ENCODE measurements at places on chromosomes 2 and 18.

DNA sequence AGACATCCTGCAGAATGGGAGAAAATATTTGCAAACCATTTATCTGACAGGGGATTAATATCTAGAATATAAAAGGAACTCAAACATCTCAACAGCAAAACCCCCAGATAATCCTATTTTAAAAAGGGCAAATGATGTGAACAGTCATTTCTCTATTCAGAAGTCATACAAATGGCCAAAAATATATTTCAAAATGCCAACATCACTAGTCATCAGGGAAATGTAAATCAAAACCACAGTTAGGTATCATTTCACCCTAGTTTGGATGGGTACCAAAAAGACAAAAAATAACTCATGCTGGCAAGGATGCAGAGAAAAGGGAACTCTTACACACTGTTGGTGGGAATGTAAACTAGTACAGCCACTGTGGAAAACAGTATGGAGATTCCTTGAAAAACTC, 70.0 kb downstream of the TBR1 start:
- no peak for DNase-seq

DNA sequence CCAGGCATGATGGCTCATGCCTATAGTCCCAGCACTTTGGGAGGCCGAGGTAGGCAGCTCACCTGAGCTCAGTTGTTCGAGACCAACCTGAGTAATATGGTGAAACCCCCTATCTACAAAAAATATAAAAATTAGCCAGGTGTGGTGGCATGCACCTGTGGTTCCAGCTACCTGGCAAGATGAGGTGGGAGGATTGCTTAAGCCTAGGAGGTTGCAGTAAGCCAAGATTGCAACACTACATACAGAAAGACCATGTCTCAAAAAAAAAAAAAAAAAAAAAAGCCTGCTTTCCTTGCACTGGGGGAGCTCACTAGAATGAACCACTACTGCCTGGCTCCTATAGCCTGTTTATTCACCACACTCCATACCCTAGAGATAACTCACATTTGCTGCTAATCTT, 7.4 kb upstream of the MAT2A start:
- DNase-seq, result no peak

DNA sequence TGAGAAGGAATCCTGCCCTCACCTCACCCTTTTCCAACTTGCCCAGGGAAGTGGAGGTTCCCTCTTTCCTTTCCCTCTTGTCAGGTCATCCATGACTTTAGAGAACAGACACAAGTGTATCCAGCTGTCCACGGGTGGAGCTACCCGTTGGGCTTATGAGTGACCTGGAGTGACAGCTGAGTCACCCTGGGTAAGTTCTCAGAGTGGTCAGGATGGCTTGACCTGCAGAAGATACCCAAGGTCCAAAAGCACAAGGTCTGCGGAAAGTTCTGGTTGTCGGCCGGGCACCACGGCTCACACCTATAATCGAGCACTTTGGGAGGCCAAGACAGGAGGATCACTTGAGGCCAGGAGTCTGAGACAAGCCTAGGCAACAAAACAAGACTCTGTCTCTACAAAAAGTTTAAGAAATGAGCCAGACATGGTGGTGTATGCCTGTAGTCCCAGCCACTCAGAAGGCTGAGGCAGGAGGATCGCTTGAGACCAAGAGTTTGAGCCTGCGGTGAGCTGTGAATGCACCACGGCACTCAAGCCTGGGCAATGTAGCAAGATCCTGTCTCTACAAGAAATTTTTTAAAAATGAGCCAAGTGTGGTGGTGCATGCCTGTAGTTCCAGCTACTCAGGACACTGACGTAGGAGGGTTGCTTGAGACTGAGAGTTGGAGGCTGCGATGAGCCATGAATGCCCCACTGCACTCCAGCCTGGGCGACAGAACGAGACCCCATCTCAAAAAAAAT, 14.0 kb upstream of the CNDP1 start:
- DNase-seq, result no peak

DNA sequence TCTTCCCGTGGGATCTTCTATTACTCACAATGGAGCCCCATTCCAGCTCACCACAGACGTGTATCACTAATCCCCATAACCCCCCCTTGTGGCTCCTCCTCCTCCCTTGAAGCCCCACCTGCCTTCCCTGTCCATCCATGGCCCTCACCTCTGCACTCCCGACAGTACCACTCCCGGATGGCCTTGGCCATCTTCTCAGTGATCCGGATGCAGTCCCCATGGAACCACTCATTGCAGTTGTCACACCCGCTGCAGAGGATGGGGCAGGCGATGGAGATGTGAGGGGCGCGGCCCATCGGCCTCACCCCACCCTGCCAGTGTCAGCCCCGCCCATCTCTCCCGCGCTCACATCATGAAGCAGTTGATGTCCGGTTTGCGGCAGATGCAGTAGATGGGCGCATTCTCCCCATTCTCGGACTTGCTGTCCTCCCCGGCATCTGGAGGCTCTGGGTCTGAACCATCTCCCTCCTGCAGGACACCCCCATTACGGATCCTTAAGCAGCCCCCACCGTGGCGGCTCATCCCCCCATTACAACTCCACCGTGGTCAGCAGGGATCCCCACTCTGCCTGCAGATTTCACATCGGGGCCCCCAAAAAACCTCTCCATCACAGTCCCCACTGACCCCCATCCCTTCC, 983 bp downstream of the CXXC1 start:
- no peak for DNase-seq

DNA sequence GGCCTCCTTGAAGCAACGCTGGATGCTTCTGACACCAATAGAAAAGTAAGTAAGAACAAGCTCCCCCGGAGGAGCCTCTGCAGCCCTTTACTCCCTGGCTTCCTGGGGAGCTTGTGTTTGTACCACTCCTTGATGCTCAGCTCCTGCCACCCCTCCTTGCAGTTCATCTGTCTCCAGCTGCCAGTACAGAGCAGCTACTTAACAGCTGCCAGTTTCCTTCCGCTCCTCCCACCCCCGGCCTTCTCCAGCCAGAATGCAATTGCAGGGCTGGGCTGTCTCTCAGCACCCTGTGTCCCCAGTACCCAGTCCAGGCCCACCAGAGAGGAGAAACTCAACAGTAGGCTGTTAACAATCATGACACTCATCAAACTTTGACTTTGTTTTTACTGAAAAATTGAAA, 109.4 kb downstream of the AOX1 start:
- no peak for DNase-seq

- peak; percentile 34 for DNase-seq
Measured at GRCh38 chr2:216057688-216058193, 23.9 kb downstream of the PECR start.

DNA sequence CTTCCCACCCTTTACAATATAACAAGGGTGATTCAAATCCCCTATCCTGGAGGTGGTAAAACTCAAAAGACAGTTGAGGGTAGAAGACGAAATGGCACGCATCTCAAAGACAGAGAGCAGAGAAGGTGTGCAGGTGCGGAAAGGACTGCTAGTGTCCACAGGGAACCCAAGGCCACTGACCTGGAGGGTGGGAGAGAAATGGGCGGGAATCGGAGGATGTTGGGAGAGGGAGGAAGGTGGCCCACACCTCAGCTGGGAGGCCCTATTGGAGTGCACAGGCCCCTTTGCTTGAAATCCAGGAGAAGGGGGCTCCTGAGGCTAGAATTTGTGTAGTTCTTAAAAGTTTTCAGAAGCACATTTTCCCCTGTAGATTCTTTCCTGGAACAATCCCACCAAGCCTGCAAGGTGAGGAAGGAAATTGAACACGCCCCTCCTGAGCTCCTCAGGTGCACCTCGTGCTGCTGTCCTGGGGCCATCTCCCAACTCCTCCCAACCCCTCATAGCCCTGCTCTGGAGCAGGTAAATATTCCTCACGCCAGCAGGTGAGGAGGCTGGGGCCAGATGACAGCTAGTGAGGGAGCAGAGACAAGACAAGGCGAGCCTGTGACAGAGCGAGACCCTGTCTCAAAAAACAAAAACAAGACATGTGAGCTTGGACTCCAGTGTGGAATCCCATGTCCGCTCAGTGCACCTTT, 99.3 kb downstream of the MCFD2 start:
- DNase-seq, result no peak

DNA sequence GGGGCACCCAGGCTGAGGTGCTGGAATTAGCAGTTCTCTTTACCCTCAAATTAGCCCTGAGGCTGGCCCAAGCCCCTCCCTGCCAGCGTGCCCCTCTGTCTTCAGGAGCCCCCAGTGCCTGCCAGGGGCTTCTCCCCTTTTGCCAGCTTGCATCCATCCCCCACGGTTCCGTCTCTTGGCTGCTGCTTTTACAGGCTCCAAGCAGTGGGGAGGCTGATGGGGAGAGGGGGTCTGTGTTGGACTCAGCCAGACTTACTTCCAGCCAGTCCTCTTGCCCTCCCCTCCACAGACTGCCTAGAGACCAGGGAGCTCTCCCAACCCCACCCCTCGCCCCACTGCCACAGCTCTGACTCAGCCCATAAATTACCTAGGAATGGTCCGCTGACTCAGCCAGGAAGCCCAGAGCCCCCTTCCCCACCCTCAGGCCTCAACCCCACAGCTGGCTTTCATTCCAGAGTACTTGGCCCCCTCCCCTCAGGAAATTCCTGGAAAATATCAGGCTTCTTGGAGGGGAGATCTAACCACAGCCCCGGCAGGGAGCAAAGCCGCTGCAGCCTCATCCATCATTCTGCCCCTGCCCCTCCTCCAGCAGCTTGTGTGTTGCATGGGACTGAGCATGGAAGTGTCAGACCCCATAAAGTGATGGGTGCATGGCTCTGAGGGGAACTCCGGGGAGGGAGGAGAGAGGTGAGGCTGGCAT, 184.6 kb downstream of the ZFP36L2 start:
- DNase-seq, result no peak

- no peak for DNase-seq
Measured at GRCh38 chr18:3442919-3443318, 7.1 kb upstream of the TGIF1 start.

GRCh38 chr2:14363137-14363536, 269.4 kb upstream of the LRATD1 start:
- DNase-seq, result no peak

- no peak for DNase-seq
Measured at GRCh38 chr2:30233271-30234009, 2.1 kb downstream of the LBH start.

DNA sequence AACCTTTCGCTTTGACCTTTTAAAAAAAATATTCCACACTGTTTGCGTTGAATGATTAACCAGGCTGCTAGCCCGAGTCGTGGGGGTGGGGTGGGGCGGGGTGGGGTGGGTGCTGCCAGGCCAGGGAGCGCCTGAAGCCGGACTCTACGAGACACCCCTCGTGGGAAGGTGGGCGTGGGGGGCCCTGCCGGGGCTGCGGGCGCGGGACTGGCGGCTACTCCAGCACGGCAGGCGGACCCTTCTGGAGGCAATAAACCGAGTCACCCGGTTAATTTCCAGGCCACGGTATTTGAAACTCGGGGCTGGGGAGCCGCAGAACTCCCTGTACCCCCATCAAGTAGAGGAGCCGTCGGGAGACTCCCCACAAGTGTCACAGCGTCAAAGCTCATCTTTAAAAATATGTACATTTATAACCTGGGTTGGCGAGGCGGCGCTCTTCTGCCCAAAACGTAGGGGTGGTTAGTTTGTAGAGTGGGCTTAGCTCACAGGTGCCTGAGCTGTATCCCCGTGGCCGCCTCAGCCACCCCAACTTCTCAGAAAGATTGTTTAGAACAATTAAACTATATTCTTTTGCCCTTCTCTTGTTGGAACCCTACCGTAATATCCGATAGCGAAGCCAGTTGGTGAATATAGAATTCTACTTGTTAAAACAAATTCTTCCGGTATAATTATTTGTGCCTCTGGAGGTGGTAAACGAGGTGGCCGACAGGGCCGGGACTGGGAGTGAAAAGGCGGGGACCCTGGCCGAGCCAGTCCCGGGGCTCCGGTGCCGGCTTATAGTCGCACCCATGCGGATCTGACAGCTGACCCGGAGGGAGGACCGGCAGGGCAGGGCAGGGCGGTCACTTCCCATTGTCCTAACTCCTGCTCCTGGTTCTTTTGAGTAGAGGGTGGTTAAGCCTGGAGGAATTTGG, 1.4 kb downstream of the B3GNT2 start:
- DNase-seq, result no peak

GRCh38 chr2:152456262-152456661, 121.3 kb downstream of the FMNL2 start:
- DNase-seq, result no peak

- no peak for DNase-seq
Measured at GRCh38 chr2:30666266-30666874, 140.9 kb downstream of the CAPN13 start.

GRCh38 chr2:196315388-196316049, 144.1 kb upstream of the STK17B start:
- no peak for DNase-seq

DNA sequence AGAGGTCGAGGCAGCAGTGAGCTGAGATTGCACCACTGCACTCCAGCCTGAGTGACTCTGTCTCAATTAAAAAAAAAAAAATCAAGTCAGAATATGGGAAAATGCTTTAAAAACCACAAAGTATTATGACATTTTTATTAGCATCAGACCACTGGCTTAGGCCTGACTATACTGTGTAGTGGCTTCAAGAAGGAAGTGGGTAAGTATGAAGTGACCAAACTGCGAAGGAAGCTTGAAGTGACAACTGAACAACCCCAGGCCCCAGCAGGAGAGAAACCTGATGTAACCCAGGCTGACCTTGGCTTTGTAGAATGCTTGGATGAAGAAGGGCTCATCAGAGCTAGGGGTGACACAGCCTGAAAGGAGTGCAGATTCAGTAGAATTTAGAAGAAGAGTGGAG, 21.4 kb upstream of the HAAO start:
- DNase-seq, result no peak

DNA sequence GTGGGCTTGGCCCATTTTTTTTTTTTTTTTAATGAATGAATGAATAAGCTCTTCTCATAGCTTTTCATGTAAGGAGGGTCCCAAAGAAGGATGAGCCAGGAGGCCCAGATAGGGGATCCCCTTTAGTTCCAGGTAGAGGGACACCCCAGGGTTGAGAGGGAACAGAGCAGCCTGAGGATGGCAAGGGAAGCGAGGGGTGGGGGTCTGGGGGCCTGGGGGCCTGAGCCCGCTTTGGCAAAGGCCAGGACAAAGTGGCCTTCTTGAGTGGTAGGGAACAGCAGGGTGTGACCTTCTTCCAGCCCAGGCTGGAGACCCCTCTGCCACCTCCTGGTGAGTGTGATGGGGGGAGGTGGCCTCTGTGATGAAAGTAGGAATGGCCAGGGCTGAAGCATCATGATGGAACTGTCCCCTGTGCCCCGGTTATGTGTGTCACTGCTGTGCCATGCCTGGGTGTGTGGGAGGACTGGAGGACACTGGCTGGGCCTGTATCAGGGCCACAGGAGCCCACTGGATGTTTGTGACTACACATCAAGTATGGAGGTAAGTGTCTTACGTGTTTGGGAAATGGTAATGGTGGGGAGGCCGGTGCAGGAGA, 263.5 kb upstream of the HDAC4 start:
- no peak for DNase-seq

GRCh38 chr2:52510432-52510831, 1257.2 kb upstream of the CHAC2 start:
- DNase-seq, result no peak

GRCh38 chr2:184413671-184414229, 184.6 kb upstream of the ZNF804A start:
- no peak for DNase-seq

GRCh38 chr2:114056294-114057143, 166.6 kb downstream of the ACTR3 start:
- DNase-seq, result no peak

- no peak for DNase-seq
Measured at GRCh38 chr18:55245211-55245614, 286.0 kb upstream of the CCDC68 start.
